ENCODE measurements at places on chromosomes 4 and X. TPM values are rescaled to one million over a fixed set of nuclear protein-coding genes. Genes with fewer than 3 reads are reported as not detected.

GRCh38 chr4:7411896-7412553, 22.7 kb downstream of the PSAPL1 start:
- DNase-seq = no peak
- no peak overlapping the region for H3K4me3 ChIP-seq
- no peaks in the 10 kb centered on the region for H3K4me1 ChIP-seq
- H3K27me3 ChIP-seq = peaks cover 10% of the 10 kb centered on the region
- H3K27ac ChIP-seq = no peak overlapping the region

GRCh38 chr4:33802578-33802977, 2441.7 kb downstream of the ARAP2 start:
- H3K4me3 ChIP-seq = no peak overlapping the region
- no peaks in the 10 kb centered on the region for H3K4me1 ChIP-seq
- no peak for DNase-seq
- no peaks in the 10 kb centered on the region for H3K27me3 ChIP-seq
- no peak overlapping the region for H3K27ac ChIP-seq
- H3K36me3 ChIP-seq = no peaks in the 10 kb centered on the region

GRCh38 chr4:152850377-152850776, 70.6 kb downstream of the ARFIP1 start:
- H3K27me3 ChIP-seq = no peaks in the 10 kb centered on the region
- H3K27ac ChIP-seq = no peak overlapping the region
- H3K4me3 ChIP-seq = no peak overlapping the region
- DNase-seq = peak; percentile 5
- H3K36me3 ChIP-seq = no peaks in the 10 kb centered on the region
- H3K4me1 ChIP-seq = peaks cover 28% of the 10 kb centered on the region

The ATOH1 gene
- not detected for total RNA-seq
